GM23338 (cell line): ENCODE measurements at places on chromosomes 7 and 10. TPM values are rescaled to one million over a fixed set of nuclear protein-coding genes. Genes with fewer than 3 reads are reported as not detected.

Gene PIK3CG
- total RNA-seq = not detected in 2 replicates

GRCh38 chr7:69739931-69740431, 141.7 kb downstream of the AUTS2 start:
- no peak overlapping the region for H3K4me3 ChIP-seq
- no peaks in the 10 kb centered on the region for H3K27me3 ChIP-seq
- H3K36me3 ChIP-seq = no peaks in the 10 kb centered on the region
- peaks cover 46% of the 10 kb centered on the region for H3K4me1 ChIP-seq
- no peak for DNase-seq
- no peak overlapping the region for H3K27ac ChIP-seq

GRCh38 chr10:68121852-68122251, 12.6 kb downstream of the MYPN start:
- no peaks in the 10 kb centered on the region for H3K27me3 ChIP-seq
- DNase-seq = no peak
- H3K36me3 ChIP-seq = no peaks in the 10 kb centered on the region
- H3K4me1 ChIP-seq = no peaks in the 10 kb centered on the region
- no peak overlapping the region for H3K27ac ChIP-seq
- H3K4me3 ChIP-seq = no peak overlapping the region

GRCh38 chr10:63197344-63198092, 64.4 kb downstream of the NRBF2 start:
- H3K27me3 ChIP-seq = no peaks in the 10 kb centered on the region
- peaks cover 63% of the 10 kb centered on the region for H3K36me3 ChIP-seq
- DNase-seq = no peak
- H3K4me3 ChIP-seq = no peak overlapping the region

- no peak for DNase-seq
- H3K27ac ChIP-seq = no peak overlapping the region
- H3K36me3 ChIP-seq = no peaks in the 10 kb centered on the region
- no peak overlapping the region for H3K4me3 ChIP-seq
- no peaks in the 10 kb centered on the region for H3K4me1 ChIP-seq
Measured at GRCh38 chr10:130036296-130037065, 72.4 kb upstream of the EBF3 start.

Gene AEBP1
- total RNA-seq = 36.7 and 42.0 TPM in 2 replicates

GRCh38 chr10:16417341-16417740, 19.5 kb upstream of the PTER start:
- no peak for DNase-seq
- H3K4me3 ChIP-seq = no peak overlapping the region
- peaks cover 4% of the 10 kb centered on the region; the same call in 1 of the 2 replicates for H3K4me1 ChIP-seq
- H3K27ac ChIP-seq = no peak overlapping the region

Gene TSPAN13
- total RNA-seq = 27.6 and 28.8 TPM in 2 replicates

GRCh38 chr7:54888067-54888733, 129.2 kb upstream of the SEC61G start:
- DNase-seq = peak; percentile 59
- H3K4me1 ChIP-seq = peaks cover 6% of the 10 kb centered on the region; the same call in 1 of the 2 replicates
- no peak overlapping the region for H3K27ac ChIP-seq
- H3K4me3 ChIP-seq = peak overlapping the region; percentile 70
- H3K27me3 ChIP-seq = peaks cover 19% of the 10 kb centered on the region
- no peaks in the 10 kb centered on the region for H3K36me3 ChIP-seq

- no peak overlapping the region for H3K27ac ChIP-seq
- no peak for DNase-seq
- H3K27me3 ChIP-seq = no peaks in the 10 kb centered on the region
- H3K36me3 ChIP-seq = no peaks in the 10 kb centered on the region; the same call in 1 of the 2 replicates
Measured at GRCh38 chr10:123392182-123392963, 238.2 kb downstream of the BUB3 start.

Gene DYDC2
- 1.7 and 8.1 TPM in 2 replicates for total RNA-seq

Gene MARVELD1
- 19.3 and 23.7 TPM in 2 replicates for total RNA-seq

GRCh38 chr10:61785473-61786105, 115.9 kb upstream of the ARID5B start:
- H3K4me1 ChIP-seq = no peaks in the 10 kb centered on the region
- DNase-seq = no peak
- H3K36me3 ChIP-seq = no peaks in the 10 kb centered on the region
- H3K4me3 ChIP-seq = no peak overlapping the region
- no peaks in the 10 kb centered on the region for H3K27me3 ChIP-seq

Gene CNNM1
- 0.74 and 0.90 TPM in 2 replicates for total RNA-seq

DNA sequence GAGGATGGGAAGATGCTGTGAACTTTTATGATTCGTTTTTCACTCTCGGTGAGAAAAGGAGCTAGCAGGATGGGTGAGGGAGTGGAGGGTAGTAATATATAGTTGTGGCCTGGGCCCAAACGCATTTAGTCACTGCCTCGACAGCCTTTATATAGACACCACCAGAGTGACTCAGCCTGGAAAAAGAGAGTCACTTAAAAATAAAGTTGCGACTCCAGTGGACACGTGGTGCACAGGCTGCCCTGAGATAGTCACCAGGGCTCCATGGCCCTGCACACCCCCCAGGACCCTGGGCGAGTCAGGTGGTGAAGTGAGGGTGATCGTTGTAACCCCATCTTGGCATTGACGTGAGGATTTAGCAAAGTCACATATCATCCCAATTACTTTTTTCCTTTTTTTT, 106.7 kb downstream of the CUX1 start:
- no peaks in the 10 kb centered on the region for H3K27me3 ChIP-seq
- no peak for DNase-seq
- peaks cover 17% of the 10 kb centered on the region for H3K4me1 ChIP-seq
- 0 out of 2 replicates have a peak overlapping the region, but pooled peaks have one; percentile 39 for H3K27ac ChIP-seq
- H3K4me3 ChIP-seq = no peak overlapping the region
- H3K36me3 ChIP-seq = no peaks in the 10 kb centered on the region

GRCh38 chr7:128405471-128406313, 4.1 kb downstream of the IMPDH1 start:
- H3K27ac ChIP-seq = no peak overlapping the region
- peak; percentile 64 for DNase-seq

DNA sequence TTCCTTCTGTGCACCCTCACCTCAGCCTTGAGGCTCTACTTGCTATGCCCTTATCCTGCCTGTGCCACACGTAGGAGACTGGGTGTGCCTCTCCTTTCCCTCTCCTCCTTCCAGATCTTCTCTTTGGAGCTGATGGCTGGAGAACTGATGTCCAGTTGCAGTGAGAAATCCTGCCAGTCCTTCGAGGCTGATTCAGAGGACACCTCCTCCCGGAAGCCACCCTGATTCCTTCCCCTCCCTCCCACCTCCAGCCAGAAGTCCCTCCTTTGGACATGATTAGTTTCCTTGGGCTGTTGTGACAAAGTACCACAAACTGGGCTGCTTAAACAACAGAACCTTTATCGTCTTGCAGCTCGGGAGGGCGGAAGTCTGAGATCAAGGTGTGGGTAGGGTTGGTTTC, 161.5 kb downstream of the LYZL1 start:
- H3K4me3 ChIP-seq = no peak overlapping the region
- no peaks in the 10 kb centered on the region for H3K27me3 ChIP-seq
- no peaks in the 10 kb centered on the region for H3K36me3 ChIP-seq

GRCh38 chr7:92547579-92547978, 19.0 kb downstream of the RBM48 start:
- H3K4me1 ChIP-seq = no peaks in the 10 kb centered on the region
- H3K4me3 ChIP-seq = no peak overlapping the region
- no peaks in the 10 kb centered on the region for H3K36me3 ChIP-seq
- H3K27ac ChIP-seq = no peak overlapping the region
- no peaks in the 10 kb centered on the region for H3K27me3 ChIP-seq

Gene EIF3B
- 323 and 355 TPM in 2 replicates for total RNA-seq

DNA sequence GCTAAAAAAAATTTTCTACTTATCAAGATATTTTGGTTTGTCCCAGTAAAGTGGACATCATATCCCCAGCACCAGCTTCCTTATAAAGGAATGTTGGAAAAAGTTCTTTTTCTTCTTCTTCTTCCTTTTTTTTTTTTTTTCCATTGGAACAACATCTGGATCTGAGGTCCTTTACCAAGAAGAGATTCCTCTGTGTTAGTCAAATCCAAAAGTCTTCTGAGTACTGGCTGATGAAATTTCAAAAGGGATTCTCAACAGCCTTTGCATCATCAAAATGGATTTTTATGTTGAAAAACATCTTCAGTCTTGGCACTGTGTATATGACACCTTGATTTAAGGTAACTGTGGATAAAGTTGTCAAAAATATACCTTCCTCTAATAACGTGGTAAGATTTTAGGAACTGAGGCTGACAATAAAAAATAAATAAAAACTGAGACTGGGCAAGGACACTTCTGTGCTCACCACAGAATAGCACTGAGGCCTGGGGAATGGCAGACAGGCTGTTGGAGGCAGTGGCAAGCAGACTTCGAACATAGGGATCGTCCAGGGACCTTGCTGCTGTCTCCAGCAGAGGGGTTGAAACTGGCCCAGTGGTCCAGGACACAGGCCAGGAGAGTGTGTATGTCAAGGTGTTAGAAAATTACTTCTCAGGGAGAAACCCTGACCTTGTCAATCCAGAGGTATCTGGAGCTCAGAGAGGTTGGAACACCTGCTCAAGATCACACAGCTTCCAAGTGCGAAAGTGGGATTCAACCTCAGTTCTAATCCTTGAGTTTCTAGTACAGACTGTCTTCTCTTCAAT, 130.4 kb downstream of the PTPN20 start:
- H3K27me3 ChIP-seq = no peaks in the 10 kb centered on the region
- H3K4me3 ChIP-seq = no peak overlapping the region
- no peaks in the 10 kb centered on the region for H3K36me3 ChIP-seq
- H3K27ac ChIP-seq = no peak overlapping the region
- no peaks in the 10 kb centered on the region for H3K4me1 ChIP-seq
- DNase-seq = no peak

- no peaks in the 10 kb centered on the region for H3K4me1 ChIP-seq
- no peak overlapping the region for H3K4me3 ChIP-seq
- no peaks in the 10 kb centered on the region for H3K36me3 ChIP-seq
- H3K27me3 ChIP-seq = no peaks in the 10 kb centered on the region
- H3K27ac ChIP-seq = no peak overlapping the region
- DNase-seq = no peak
Measured at GRCh38 chr10:119333146-119333792, 125.9 kb downstream of the GRK5 start.

GRCh38 chr10:44935201-44935965, 24.2 kb upstream of the RASSF4 start:
- DNase-seq = no peak
- H3K27me3 ChIP-seq = no peaks in the 10 kb centered on the region
- peaks cover 6% of the 10 kb centered on the region; the same call in 1 of the 2 replicates for H3K4me1 ChIP-seq
- H3K36me3 ChIP-seq = no peaks in the 10 kb centered on the region

DNA sequence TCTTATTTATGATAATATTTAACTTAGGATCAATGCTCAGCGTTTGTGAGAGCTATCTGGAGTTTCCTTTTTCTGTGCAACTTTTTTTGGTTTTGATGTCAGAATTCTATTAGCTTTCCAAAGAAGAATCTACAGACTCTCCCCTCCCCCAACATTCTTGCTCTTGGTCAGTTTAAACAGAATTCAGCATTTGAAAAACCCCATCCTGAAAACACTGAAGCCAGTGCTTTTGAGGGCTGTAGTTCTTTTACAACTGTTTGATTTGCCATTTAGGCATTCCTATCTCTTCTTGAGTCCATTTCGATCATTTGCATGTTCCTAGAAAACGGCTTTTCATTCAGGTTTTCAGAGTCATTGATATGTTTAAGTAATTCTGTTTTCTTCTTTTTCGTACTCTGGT, 15.6 kb upstream of the CXCL12 start:
- H3K4me3 ChIP-seq = peak overlapping the region; percentile 27
- peak; percentile 89 for DNase-seq
- H3K27me3 ChIP-seq = peaks cover 8% of the 10 kb centered on the region; the same call in 1 of the 2 replicates
- H3K36me3 ChIP-seq = no peaks in the 10 kb centered on the region

- no peaks in the 10 kb centered on the region for H3K36me3 ChIP-seq
- H3K27ac ChIP-seq = no peak overlapping the region
- H3K4me3 ChIP-seq = no peak overlapping the region
- H3K4me1 ChIP-seq = peaks cover 16% of the 10 kb centered on the region
Measured at GRCh38 chr10:102785818-102786217, 42.1 kb downstream of the WBP1L start.

GRCh38 chr7:133011746-133012145, 70.1 kb downstream of the CHCHD3 start:
- H3K4me3 ChIP-seq = no peak overlapping the region
- no peak for DNase-seq
- H3K36me3 ChIP-seq = no peaks in the 10 kb centered on the region
- no peaks in the 10 kb centered on the region for H3K27me3 ChIP-seq
- H3K27ac ChIP-seq = no peak overlapping the region
- peaks cover 8% of the 10 kb centered on the region; the same call in 1 of the 2 replicates for H3K4me1 ChIP-seq

Gene TWIST1
- total RNA-seq = 0.12 and 0.24 TPM in 2 replicates

- no peak overlapping the region for H3K4me3 ChIP-seq
- no peaks in the 10 kb centered on the region for H3K36me3 ChIP-seq
- no peaks in the 10 kb centered on the region for H3K4me1 ChIP-seq
Measured at GRCh38 chr10:133445751-133446708, 7.7 kb upstream of the SCART1 start.

GRCh38 chr7:129840757-129841156, 112.0 kb downstream of the UBE2H start:
- H3K27ac ChIP-seq = peak overlapping the region; percentile 28
- DNase-seq = no peak
- no peak overlapping the region for H3K4me3 ChIP-seq

GRCh38 chr7:55478700-55479099, 93.6 kb downstream of the VOPP1 start:
- H3K27ac ChIP-seq = no peak overlapping the region
- no peak overlapping the region for H3K4me3 ChIP-seq
- DNase-seq = no peak
- no peaks in the 10 kb centered on the region for H3K27me3 ChIP-seq
- no peaks in the 10 kb centered on the region for H3K36me3 ChIP-seq

DNA sequence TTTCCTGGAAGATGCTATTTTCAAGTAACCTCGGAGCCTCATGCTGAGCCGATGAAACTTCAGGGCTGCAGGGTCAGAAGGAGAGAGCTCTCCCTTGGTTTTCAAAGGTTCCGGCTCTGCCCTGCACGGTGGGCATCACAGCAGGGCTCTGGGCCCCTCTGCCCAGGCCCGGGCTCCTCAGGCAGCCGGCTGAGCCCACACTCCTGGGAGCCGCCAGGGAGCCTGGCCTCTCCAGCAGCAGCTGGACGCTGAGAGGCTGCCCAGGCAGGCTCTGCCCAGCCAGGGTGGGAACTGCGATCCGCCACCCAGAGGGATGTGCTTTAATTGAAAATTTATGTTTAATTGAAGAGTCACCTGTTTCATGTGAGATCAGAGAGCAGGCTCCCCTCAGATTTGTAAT, 97.5 kb upstream of the MGMT start:
- no peaks in the 10 kb centered on the region for H3K36me3 ChIP-seq
- no peak overlapping the region for H3K4me3 ChIP-seq
- H3K27ac ChIP-seq = no peak overlapping the region
- DNase-seq = no peak
- no peaks in the 10 kb centered on the region for H3K4me1 ChIP-seq

DNA sequence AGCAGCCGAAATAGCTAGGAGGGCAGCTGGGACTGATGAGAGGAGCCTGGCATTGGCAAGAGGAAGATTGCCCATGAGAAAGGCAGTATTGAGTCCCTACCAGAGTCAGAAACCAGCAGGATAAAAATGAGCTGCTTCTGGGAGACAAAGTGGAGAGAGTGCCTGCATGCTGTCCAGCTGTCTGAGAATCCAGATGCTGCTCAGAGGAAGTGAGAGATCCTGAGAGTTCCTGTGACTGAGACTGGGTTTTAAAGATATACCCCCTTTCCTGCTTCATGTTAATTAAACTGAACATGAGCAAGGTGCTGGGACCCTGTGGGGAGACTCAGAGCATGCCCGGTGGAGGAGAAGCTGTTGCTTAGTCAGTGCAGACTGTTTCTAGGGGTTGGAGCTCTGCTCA, 107.5 kb downstream of the KIF20B start:
- no peak for DNase-seq
- no peak overlapping the region for H3K4me3 ChIP-seq
- H3K27me3 ChIP-seq = no peaks in the 10 kb centered on the region
- no peaks in the 10 kb centered on the region for H3K4me1 ChIP-seq

- no peaks in the 10 kb centered on the region for H3K27me3 ChIP-seq
- H3K4me1 ChIP-seq = no peaks in the 10 kb centered on the region
- no peak overlapping the region for H3K27ac ChIP-seq
- DNase-seq = no peak
Measured at GRCh38 chr7:137538361-137538762, 194.8 kb upstream of the PTN start.

Gene ANKRD1
- not detected in 2 replicates for total RNA-seq
